Right lobe of liver (tissue), 6 donors: ENCODE measurements at places on chromosomes 5 and 9. TPM values are rescaled to one million over a fixed set of nuclear protein-coding genes. Genes with fewer than 3 reads are reported as not detected.
A peak's percentile ranks its signal among the peaks of the same experiment; 100 is the strongest.

Gene CPLANE1
- total RNA-seq, result 3.8 TPM

- H3K27ac ChIP-seq, result no peak overlapping the region
- no peaks in the 10 kb centered on the region for H3K4me1 ChIP-seq
- no peaks in the 10 kb centered on the region for H3K36me3 ChIP-seq
These were observed 661.8 kb upstream of the RGMB start for GRCh38 chr5:98111686-98112085.

GRCh38 chr5:74468421-74468820, 172.1 kb downstream of the ENC1 start:
- H3K4me3 ChIP-seq, result no peak overlapping the region
- H3K27me3 ChIP-seq, result no peaks in the 10 kb centered on the region
- H3K27ac ChIP-seq, result no peak overlapping the region
- no peak for DNase-seq
- no peaks in the 10 kb centered on the region for H3K4me1 ChIP-seq

Gene RACK1
- total RNA-seq, result 492 TPM

DNA sequence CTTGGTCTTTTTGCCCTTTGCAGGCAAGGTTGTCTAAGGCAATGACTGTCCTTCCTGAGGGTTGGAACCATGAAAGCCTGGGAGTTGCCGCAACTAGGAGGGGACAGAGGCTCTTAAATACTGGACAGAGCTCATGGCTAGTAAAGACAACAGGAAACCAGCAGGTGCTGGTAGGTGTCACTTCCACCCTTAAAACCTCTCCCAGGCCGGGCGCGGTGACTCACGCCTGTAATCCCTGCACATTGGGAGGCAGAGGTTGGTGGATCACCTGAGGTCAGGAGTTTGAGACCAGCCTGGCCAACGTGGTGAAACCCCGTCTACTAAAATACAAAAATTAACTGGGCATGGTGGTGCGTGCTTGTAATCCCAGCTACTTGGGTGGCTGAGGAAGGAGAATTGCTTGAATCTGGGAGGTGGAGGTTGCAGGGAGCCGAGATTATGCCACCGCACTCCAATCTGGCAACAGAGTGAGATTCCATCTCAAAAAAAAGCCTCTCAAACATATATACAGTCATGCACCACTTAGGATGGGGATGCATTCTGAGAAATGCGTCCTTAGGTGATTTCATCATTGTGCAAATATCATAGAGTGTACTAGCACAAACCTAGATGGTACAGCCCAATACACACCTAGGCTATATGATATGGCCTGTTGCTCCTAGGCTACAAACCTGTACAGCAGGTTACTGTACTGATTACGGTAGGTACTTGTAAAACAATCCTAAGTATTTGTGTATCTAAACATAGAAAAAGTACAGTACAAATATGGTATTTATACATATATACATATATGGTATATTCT, 102.7 kb downstream of the HSPA4 start:
- no peak for DNase-seq
- no peak overlapping the region for H3K4me3 ChIP-seq
- H3K27me3 ChIP-seq, result no peaks in the 10 kb centered on the region
- H3K4me1 ChIP-seq, result no peaks in the 10 kb centered on the region

Gene AGXT2
- 26.0 TPM for total RNA-seq

DNA sequence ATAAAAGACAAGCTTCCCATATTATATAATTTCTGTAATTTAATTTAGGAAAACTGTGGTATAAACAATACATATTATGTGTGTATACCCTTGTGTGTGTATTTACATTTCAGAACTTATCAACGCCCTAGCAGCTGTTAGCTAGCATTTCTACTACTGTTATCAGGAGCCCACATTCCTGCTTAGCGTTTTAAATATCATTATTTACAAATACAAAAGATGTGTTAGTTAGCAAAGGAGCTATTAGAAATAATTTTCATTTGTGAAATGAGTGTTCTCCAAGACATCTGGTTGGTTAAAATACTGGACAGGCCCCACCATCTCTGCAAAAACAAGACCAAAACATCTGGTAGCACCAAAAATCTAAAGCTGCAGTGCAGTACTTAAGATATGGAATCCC, 48.0 kb downstream of the EPB41L4A start:
- H3K27ac ChIP-seq, result no peak overlapping the region
- no peak for DNase-seq
- no peaks in the 10 kb centered on the region for H3K36me3 ChIP-seq

DNA sequence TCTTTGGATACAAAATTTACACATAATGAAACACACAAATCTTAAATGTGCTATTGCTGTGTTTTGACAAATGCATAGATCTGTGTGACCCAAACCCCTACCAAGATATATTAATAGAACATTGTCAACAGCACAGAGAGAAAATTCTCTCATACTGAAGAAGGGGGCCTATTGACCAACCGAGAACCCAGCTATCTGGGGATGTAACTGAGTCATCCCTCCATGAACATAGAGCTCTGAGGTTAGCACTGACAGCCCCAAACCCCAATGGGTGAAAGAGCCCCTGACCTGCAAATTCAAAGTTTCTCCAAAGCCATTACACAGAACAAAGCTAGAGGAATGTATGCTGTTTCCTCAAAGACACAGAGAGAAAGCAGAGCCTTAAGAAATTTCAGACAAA, 180.8 kb downstream of the PAX5 start:
- H3K27me3 ChIP-seq, result no peaks in the 10 kb centered on the region
- H3K27ac ChIP-seq, result no peak overlapping the region

- no peaks in the 10 kb centered on the region for H3K36me3 ChIP-seq
- H3K27ac ChIP-seq, result no peak overlapping the region
- H3K4me1 ChIP-seq, result no peaks in the 10 kb centered on the region
- no peak for DNase-seq
- H3K27me3 ChIP-seq, result no peaks in the 10 kb centered on the region
These were observed 131.3 kb downstream of the MACIR start for GRCh38 chr5:103389846-103390245.

Gene ACOT12
- 67.5 TPM for total RNA-seq

DNA sequence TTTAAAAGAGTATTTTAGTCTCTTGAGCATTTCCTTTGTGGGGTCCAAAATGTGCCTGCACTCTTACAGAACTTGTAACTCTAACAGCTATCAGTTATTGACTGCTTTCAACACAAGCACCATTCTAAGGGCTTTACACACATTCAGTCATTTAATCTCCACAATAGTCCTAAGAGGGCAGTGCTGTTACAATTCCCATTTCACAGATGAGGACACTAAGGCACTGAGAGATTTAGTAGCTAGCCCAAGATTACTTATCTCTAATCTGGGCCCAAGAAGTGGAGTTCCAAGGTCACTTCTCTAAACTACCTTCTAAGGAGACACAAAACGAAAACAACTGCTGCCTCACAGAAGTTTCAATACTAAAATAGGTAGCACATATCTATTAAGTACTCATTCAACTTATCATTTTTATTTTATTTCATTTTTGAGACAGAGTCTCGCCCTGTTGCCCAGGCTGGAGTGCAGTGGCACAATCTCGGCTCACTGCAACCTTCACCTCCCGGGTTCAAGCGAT, 275.2 kb downstream of the CWC27 start:
- H3K4me1 ChIP-seq, result no peaks in the 10 kb centered on the region
- H3K27ac ChIP-seq, result no peak overlapping the region
- H3K27me3 ChIP-seq, result no peaks in the 10 kb centered on the region
- DNase-seq, result no peak

DNA sequence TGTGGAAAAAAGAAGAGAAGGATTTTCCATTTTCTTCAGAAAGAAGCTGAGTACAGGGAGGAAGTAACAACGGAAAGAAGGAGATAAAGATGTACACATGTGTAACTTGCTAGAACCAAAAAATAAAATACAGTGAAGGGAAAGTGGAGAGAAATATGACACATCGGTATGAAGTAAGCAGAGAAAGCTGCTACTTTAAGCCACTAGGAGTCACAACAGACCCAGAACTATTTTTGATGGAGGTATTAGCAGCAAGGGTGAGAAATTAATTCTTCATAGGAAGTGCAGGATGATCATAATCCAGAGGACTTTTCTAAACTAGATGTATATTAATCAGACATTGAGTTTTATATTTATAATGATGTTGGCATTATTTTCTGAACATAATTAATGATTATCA, 88.5 kb downstream of the FAM174A start:
- no peaks in the 10 kb centered on the region for H3K4me1 ChIP-seq
- no peaks in the 10 kb centered on the region for H3K36me3 ChIP-seq
- no peak overlapping the region for H3K27ac ChIP-seq
- no peak for DNase-seq
- no peaks in the 10 kb centered on the region for H3K27me3 ChIP-seq

Gene LCN9
- total RNA-seq, result not detected

Gene NUTM2F
- total RNA-seq, result not detected

Gene CDH12
- not detected for total RNA-seq

Gene SLCO4C1
- 2.4 TPM for total RNA-seq

DNA sequence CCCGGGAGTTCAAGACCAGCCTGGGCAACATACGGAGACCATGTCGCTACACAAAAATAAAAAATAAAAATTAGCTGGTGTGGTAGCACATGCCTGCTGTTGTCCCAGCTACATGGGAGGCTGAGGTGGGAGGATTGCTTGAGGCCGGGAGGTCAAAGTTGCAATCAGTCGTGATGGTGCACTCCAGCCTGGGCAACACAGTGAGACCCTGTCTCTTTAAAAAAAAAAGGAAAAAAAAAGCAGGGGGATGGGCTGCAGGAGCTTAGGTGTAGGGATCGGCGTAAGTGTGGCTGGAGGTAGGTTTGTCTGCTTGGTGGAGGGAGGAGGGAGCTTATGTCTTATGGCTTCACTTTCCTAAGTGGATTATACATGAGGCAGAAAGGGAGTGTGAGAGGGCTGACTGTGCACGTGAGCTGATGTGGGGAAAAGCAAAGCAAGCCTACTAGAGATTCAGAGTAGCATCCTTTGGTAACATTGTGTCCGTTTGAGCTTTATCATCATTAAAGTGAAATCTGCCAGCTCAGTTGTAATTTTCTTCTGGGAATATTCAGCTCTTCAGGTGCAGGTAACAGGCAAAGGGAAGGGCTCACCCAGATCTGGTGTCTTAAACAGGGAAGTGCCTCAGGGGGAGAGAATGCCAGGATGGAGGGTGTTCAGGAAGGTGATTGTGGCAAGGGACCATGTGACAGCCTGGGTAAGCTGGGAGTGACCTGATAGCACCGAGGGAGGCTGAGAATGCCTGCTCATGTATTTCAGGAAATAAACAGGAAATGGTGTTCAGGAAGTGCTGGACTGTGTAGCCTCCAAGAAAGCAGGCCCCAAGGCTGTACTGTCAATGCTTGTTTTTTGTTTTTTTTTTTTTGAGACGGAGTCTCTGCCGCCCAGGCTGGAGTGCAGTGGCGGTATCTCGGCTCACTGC, 17.6 kb upstream of the SETX start:
- no peaks in the 10 kb centered on the region for H3K4me1 ChIP-seq
- DNase-seq, result peak; percentile 60
- H3K27me3 ChIP-seq, result no peaks in the 10 kb centered on the region
- H3K36me3 ChIP-seq, result no peaks in the 10 kb centered on the region
- H3K27ac ChIP-seq, result peak overlapping the region; percentile 52
- no peak overlapping the region for H3K4me3 ChIP-seq

DNA sequence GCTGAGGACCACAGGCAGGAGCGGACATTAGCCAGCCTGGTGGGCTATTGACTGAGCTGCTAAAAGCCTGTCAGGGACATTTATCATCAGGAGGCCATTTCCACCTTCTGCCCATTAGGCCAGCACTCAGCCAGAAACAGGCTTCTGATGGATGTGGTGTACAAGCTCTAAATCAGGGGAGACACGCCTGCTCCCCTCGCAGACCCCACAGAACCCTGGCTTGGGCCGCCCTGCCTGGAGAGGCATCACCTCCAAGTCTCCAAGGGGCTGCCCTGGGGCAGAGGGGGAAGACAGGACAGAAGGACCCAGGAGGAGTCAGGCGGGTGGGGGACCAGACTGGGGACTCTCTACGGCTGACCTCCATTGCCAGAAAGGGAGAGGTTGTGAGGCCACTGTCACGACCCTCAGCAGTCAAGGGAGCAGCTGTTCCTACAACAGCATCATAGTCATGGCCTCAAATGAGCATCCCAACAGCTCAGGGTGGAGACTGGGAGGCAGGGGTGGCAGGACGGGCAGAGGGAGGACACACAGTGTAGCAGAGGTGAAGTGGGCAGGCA, 24.0 kb upstream of the TRIM14 start:
- no peaks in the 10 kb centered on the region for H3K36me3 ChIP-seq
- H3K4me3 ChIP-seq, result no peak overlapping the region
- DNase-seq, result no peak
- no peaks in the 10 kb centered on the region for H3K27me3 ChIP-seq

- H3K4me3 ChIP-seq, result no peak overlapping the region
- no peaks in the 10 kb centered on the region for H3K36me3 ChIP-seq
- DNase-seq, result no peak
- no peaks in the 10 kb centered on the region for H3K4me1 ChIP-seq
These were observed 89.2 kb downstream of the PDE6A start for GRCh38 chr5:149855366-149855765.

DNA sequence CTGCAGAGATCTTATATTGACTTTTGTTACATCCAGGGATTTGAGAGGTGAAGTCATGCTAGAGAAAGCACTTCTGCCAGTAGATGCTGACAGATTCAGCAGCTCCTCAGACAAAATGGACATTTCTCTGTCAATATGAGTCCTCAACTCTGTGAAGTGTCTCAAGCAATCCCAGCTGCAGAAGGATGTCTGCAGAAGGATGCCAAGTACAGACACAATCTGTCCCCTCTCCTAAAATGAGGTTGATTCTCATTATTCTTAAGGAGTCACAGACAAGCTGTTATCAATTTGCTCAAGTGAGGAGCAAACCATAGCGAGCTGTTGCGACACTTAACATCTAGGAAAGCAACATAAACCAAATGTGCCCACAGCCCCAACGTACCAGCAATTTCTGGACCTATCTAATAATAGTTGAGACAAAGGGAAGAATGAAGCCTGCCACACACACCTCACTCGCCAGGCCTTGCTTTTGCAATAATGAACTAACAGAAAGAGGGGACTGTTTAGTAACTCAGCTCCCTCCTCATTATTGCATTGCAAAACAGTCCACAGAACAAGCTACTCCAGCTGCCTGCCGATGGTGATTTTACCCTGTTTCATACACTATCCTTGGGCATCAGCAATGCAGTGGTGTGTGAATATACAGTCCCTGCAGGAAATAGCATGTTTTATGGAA, 364.2 kb upstream of the PDE4D start:
- no peaks in the 10 kb centered on the region for H3K27me3 ChIP-seq
- H3K27ac ChIP-seq, result no peak overlapping the region
- no peaks in the 10 kb centered on the region for H3K4me1 ChIP-seq
- no peak for DNase-seq

DNA sequence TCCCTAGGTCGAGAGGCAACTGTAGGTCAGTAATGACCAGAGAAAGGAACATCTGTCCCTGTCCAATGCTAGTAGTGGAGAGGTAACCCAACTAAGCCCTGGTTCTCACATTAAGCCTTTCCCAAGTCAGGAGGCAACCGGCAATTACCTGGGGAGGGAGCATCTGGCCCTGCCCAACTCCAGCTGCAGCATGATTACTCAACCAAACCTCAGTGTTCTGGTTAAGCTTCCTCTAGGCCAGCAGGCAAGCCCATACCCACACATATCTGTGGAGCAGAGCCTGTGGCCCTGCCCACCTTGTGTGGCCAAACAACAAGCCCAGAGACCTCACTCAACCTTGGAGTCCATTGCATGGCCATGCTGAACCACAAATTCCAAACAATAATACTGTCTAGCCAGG, 220.8 kb upstream of the SLC24A2 start:
- no peaks in the 10 kb centered on the region for H3K36me3 ChIP-seq
- no peak overlapping the region for H3K27ac ChIP-seq
- DNase-seq, result no peak
- H3K27me3 ChIP-seq, result no peaks in the 10 kb centered on the region
- no peaks in the 10 kb centered on the region for H3K4me1 ChIP-seq

Gene GABRA1
- total RNA-seq, result not detected
